ENCODE measurements at places on chromosomes 12 and 14. TPM values are rescaled to one million over a fixed set of nuclear protein-coding genes. Genes with fewer than 3 reads are reported as not detected.

DNA sequence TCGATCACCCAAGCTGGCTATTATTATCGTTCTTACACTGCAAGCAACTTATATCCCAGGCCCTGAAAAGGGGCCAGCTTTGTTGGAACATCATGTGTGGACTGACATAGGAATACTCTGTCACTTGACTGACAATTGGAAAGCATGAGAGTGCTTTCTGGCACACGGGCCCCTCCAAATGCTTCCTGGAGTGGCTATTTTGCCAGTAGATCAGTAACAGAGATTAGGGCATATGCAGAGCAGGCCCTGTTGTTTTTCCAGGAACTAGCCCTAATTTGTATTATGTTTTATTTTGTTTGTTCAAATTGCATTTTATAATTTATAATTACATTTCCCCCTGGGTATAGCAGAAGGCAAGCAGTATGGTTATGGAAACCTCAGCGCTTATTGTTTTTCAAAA is 170.1 kb upstream of the FRMD6 start:
- no peak overlapping the region for H3K27ac ChIP-seq
- no peaks in the 10 kb centered on the region for H3K4me1 ChIP-seq
- DNase-seq, result no peak

- no peaks in the 10 kb centered on the region for H3K36me3 ChIP-seq
- H3K4me3 ChIP-seq, result no peak overlapping the region
- no peak for DNase-seq
Observed at GRCh38 chr12:94152292-94153078, 4.1 kb downstream of the PLXNC1 start.

- no peak overlapping the region for H3K4me3 ChIP-seq
- no peaks in the 10 kb centered on the region for H3K36me3 ChIP-seq
- no peak for DNase-seq
- H3K4me1 ChIP-seq, result peaks cover 25% of the 10 kb centered on the region
Observed at GRCh38 chr12:49870501-49871262, 27.8 kb upstream of the BCDIN3D start.

- no peak for DNase-seq
- no peaks in the 10 kb centered on the region for H3K4me1 ChIP-seq
- H3K27me3 ChIP-seq, result no peaks in the 10 kb centered on the region
- no peaks in the 10 kb centered on the region for H3K36me3 ChIP-seq
- no peak overlapping the region for H3K27ac ChIP-seq
Observed at GRCh38 chr12:104488374-104488773, 31.6 kb downstream of the CHST11 start.

DNA sequence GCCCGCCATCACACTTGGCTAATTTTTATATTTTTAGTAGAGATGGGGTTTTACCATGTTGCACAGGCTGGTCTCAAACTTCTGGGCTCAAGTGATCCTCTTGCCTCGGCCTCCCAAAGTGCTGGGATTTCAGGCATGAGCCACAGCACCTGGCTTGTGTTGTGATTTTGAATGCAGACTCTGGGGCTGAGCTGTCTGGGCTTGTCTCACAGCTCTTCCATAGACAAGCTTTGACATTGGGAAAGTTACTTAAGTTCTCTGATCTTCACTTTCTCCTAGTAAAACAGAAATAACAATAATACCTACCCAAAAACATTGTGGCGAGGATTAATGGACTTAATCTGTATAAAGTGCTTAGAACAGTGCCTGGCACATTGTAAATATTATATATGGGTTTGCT is 36.0 kb downstream of the TMBIM6 start:
- H3K27ac ChIP-seq, result no peak overlapping the region
- no peak overlapping the region for H3K4me3 ChIP-seq
- no peaks in the 10 kb centered on the region for H3K4me1 ChIP-seq
- H3K36me3 ChIP-seq, result no peaks in the 10 kb centered on the region
- no peak for DNase-seq

DNA sequence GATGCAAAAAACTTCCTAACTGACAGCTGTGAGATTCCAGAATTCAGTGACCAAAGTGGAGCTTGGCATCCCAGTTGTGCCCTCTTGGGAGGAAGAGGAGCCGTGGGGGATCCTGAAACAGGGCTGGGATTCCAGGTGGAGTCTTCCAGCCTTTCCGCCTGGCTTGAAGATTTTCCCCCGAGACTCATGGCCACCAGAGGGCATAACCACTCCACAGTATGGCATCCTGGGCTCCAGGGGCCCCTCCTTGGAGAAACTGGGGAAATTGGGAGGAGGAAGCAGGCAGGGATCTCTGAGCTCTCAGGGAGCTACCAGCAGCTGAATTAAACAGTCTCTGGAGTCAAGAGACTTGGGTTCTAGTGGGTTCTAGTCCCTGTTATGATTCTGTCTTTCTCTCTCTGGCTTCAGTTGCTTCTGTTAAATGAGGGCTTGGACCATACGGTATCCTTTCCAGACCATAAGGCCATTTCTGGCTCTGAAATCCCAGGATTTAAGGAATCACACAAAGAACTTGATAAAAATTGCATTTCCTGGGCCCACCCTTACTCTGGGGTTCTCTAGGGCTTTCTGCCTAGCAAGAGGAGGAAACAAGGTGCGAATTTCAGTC is 2.6 kb upstream of the TAMALIN start:
- H3K27ac ChIP-seq, result no peak overlapping the region
- H3K36me3 ChIP-seq, result no peaks in the 10 kb centered on the region
- peak; percentile 82 for DNase-seq
- no peaks in the 10 kb centered on the region for H3K4me1 ChIP-seq
- peaks cover 12% of the 10 kb centered on the region for H3K27me3 ChIP-seq

GRCh38 chr14:44988694-44989093 is 26.7 kb downstream of the TOGARAM1 start:
- no peaks in the 10 kb centered on the region for H3K4me1 ChIP-seq
- no peaks in the 10 kb centered on the region for H3K27me3 ChIP-seq
- no peak overlapping the region for H3K4me3 ChIP-seq
- H3K27ac ChIP-seq, result no peak overlapping the region
- no peaks in the 10 kb centered on the region for H3K36me3 ChIP-seq
- peak; percentile 73 for DNase-seq

- no peak overlapping the region for H3K27ac ChIP-seq
- H3K27me3 ChIP-seq, result no peaks in the 10 kb centered on the region
- peaks cover 91% of the 10 kb centered on the region for H3K36me3 ChIP-seq
- no peaks in the 10 kb centered on the region for H3K4me1 ChIP-seq
Observed at GRCh38 chr12:68733661-68734071, 12.3 kb upstream of the SLC35E3 start.

DNA sequence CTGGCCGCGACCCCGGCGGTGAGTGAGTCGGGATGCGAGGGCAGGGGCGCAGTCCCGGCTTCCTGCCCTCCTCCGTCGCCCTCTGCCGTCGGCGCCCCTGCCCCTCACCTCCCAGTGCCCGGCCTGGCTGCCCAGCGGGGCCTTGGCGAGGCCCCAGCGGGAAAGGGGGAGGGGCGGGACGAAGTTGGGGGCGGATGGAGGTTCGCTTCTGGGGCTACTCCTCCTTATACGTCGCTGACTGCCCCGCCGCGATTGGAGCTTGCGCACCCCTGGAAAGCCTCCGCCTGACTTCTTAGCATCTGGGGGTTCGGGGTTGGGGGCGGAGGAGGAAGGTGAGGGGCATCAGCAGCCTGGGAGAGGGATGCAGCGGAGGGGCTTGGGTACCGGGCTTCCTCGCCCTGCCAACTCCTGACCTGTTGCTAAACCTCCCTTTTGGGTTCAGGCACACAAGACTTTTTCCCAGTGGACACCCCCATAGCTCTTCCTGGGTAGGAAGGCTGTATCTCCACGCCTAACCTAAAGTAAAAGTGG is 406 bp downstream of the TMEM263 start:
- DNase-seq, result peak; percentile 88
- H3K36me3 ChIP-seq, result no peaks in the 10 kb centered on the region
- no peaks in the 10 kb centered on the region for H3K27me3 ChIP-seq

DNA sequence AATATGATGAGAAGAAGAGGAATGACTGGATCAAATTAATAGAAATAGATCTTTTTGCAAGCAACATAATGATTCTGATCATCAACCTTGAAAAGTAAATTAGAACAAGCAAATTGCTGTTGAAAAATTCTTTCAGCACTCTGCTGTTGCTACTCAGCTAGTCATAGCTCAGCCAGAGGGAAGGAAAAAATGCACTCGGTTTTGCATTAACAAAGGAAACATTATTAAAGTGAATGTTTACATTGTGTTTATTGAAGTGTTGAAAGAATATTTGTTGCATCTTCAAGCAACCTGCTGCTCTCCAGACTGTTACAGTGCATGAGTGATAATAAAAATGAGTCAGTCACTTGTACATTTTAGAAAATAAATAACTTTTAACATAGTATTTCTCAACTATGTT is 26.5 kb downstream of the AP5M1 start:
- no peaks in the 10 kb centered on the region for H3K27me3 ChIP-seq
- H3K4me3 ChIP-seq, result no peak overlapping the region
- no peaks in the 10 kb centered on the region for H3K4me1 ChIP-seq

- DNase-seq, result no peak
- peaks cover 49% of the 10 kb centered on the region for H3K4me1 ChIP-seq
- H3K27ac ChIP-seq, result peak overlapping the region; percentile 2
- no peaks in the 10 kb centered on the region for H3K27me3 ChIP-seq
- H3K4me3 ChIP-seq, result no peak overlapping the region
- H3K36me3 ChIP-seq, result peaks cover 10% of the 10 kb centered on the region
Observed at GRCh38 chr14:101815994-101816393, 54.5 kb downstream of the PPP2R5C start.

DNA sequence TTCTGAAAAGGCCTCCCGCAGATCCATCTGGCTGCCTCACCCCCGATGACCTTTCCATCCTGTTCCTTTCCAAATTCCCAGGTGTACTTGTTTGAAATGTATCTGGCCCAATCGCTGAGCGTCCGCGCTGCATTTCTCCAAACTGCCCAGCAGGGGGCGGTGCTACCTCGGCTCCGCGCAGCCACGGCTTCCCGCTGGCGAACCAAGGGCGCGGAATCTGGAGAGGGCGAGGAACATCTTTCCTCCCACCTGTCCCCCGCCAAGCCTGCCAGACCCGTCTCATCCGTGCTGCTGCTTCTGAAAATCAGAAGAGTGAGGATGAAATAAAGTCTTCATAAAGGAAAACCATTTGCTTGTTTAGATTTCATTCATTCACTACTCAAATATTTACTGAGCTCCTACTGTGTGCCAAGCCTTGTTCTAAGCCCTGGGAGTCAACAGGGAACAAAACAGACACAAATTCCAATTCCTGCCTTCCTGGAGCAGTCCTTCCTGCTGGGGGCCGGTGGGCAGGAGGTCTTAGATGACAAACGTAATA is 16.8 kb upstream of the MYL2 start:
- H3K27me3 ChIP-seq, result peaks cover 3% of the 10 kb centered on the region
- peaks cover 8% of the 10 kb centered on the region for H3K4me1 ChIP-seq
- no peak for DNase-seq

- H3K4me3 ChIP-seq, result no peak overlapping the region
- no peaks in the 10 kb centered on the region for H3K4me1 ChIP-seq
- no peak for DNase-seq
- H3K36me3 ChIP-seq, result no peaks in the 10 kb centered on the region
- H3K27ac ChIP-seq, result no peak overlapping the region
- H3K27me3 ChIP-seq, result no peaks in the 10 kb centered on the region
Observed at GRCh38 chr12:52089491-52089890, 10.0 kb downstream of the SMIM41 start.

DNA sequence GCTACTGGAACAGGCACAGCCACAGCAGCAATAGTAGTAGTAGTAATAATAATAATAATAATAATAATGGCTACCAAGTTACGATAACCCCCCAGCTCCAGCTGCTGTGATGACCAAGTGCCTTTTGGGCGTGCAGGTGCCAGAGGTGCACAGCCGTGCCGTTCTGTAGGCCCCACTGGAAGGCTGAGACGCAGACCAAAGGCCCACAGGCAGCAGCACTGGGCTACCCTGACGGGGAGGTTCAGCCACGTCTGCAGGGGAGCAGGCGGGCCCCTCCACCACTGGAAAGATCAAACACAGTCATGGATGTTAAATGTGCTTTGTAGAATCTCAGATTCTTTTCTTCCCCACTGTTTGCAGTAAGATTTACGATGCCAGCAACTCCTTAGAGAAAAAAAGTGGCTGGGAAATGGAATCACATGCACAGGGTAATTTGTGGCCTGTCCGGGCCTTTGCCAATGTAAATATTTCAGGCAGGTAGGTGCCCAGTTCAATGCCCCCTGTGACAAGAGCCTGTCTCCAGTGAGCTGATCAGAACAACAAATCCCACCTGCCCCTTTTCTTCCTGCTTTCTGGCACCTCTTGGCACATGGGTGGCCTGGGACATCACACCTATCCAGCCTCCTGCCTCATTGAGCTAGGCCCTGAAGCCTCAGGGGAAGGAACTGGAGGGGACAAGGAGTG is 32.6 kb downstream of the CCDC85C start:
- peak overlapping the region; percentile 91 for H3K27ac ChIP-seq
- H3K4me1 ChIP-seq, result peaks cover 100% of the 10 kb centered on the region
- no peaks in the 10 kb centered on the region for H3K36me3 ChIP-seq
- H3K27me3 ChIP-seq, result no peaks in the 10 kb centered on the region
- H3K4me3 ChIP-seq, result no peak overlapping the region

GRCh38 chr12:65121049-65121955 is at the start of gene WIF1:
Gene WIF1, minus strand, starts transcription at chr12:65121305. Its CDS starts 114 bp downstream, at chr12:65121191.
- peaks cover 9% of the 10 kb centered on the region for H3K4me1 ChIP-seq
- peak; percentile 60 for DNase-seq
- no peaks in the 10 kb centered on the region for H3K36me3 ChIP-seq
- H3K4me3 ChIP-seq, result peak within 1 kb of the TSS; percentile 6
- H3K27ac ChIP-seq, result no peak within 1 kb of the TSS

DNA sequence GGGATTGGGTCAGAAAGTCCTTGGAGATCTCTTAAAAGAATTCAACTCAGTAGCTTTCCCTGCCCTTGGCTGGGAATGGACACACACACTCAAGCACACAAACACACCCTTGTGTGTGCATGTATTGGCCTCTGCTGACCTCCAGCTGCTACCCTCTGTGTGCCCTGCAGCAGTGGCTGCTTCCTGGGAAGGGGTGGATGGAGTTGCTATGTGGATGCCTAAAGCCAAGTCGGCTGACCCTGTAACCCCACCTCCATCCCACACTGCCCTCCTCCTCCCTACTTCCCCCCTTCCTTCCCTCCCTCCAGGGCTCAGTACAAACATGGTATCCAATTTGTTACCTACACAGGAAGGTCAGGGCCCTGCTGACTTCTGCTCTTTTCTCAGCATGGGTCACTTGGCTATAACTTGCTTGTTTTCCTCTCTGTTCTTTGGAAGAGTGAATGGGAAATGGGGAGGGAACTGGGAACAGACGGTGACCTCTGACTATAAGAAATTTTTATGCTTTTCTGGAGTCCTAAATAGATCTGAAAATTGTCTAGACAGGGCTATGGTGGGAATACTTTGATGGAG is 351.6 kb upstream of the TBX3 start:
- H3K27me3 ChIP-seq, result no peaks in the 10 kb centered on the region
- no peak overlapping the region for H3K4me3 ChIP-seq
- no peaks in the 10 kb centered on the region for H3K36me3 ChIP-seq
- no peak overlapping the region for H3K27ac ChIP-seq

GRCh38 chr14:30322819-30323218 is 236.1 kb upstream of the G2E3 start:
- no peak for DNase-seq
- H3K4me3 ChIP-seq, result no peak overlapping the region
- no peaks in the 10 kb centered on the region for H3K36me3 ChIP-seq
- H3K4me1 ChIP-seq, result no peaks in the 10 kb centered on the region

The DBX2 gene
- under 0.01 TPM for total RNA-seq

The KRT6C gene
- not detected for total RNA-seq

The TSPAN19 gene
- total RNA-seq, result not detected

The ADCK1 gene
- total RNA-seq, result 4.6 TPM

The SYT10 gene
- 0.49 TPM for total RNA-seq

The RNASE1 gene
- 495 TPM for total RNA-seq

The KRT71 gene
- total RNA-seq, result not detected

The RPGRIP1 gene
- not detected for total RNA-seq

The SIRT4 gene
- total RNA-seq, result 2.8 TPM

All from sigmoid colon (tissue), 7 donors.